Adrenal gland (tissue), 19 donors: ENCODE measurements at places on chromosomes 4 and X. TPM values are rescaled to one million over a fixed set of nuclear protein-coding genes. Genes with fewer than 3 reads are reported as not detected.

The PNMA6E gene
- 0.16 TPM for polyA plus RNA-seq

The GUCY1A1 gene
- polyA plus RNA-seq: 2.3 TPM

The CENPE gene
- 0.86 TPM for polyA plus RNA-seq

The OTUD6A gene
- not detected for polyA plus RNA-seq

The HSFX1 gene
- polyA plus RNA-seq: 0.80 TPM

The RAB41 gene
- polyA plus RNA-seq: not detected

The PCYT1B gene
- polyA plus RNA-seq: 0.40 TPM

The ATP8A1 gene
- polyA plus RNA-seq: 15.6 TPM

The HTN3 gene
- not detected for polyA plus RNA-seq

The ABLIM2 gene
- polyA plus RNA-seq: 5.8 TPM

The HELT gene
- polyA plus RNA-seq: not detected

The GRIA2 gene
- 1.2 TPM for polyA plus RNA-seq

The TLR7 gene
- polyA plus RNA-seq: 0.32 TPM

The COL25A1 gene
- 0.05 TPM for polyA plus RNA-seq

The UGT2B10 gene
- polyA plus RNA-seq: not detected
